Stromal cell of bone marrow (primary cell): ENCODE measurements at places on chromosomes 12 and 14.

- no peak for DNase-seq
Observed at GRCh38 chr14:46325157-46325556, 326.4 kb downstream of the RPL10L start.

DNA sequence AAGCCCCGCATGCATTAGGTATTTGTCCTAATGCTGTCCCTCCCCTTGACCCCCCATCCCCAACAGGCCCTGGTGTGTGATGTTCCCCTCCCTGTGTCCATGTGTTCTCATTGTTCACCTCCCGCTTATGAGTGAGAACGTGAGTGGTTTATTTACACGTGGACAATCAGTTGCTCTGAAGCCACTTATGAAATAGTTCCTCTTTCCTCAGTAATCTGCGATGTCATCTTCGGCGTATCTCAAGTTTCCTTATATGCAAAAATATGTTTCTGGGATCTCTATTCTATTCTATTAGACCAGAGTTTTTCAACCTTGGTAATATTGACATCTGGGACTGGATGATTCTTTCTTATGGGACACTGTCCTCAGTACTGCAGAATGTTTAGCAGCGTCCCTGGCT is 56.0 kb upstream of the DCD start:
- no peak for DNase-seq

- DNase-seq, result no peak
Observed at GRCh38 chr12:46493834-46494181, 121.2 kb upstream of the SLC38A2 start.

DNA sequence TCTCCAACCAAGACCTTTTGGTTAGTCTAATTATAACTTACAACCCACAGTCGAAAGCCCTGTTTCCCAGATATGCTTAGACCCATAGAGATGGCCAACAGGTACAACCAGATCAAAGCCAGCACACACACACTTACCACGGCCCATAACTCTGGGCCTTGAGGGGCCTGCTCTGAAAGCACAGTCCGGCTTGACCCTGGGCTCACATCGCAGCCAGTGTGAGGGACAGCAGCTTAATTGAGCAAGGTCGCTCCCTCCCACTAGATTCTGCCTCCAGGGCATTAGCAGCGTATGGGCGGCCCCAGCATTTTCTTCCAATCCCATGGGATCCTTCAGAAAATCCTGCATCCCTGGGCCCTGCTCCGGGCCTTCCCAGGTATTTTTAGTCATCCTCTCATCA is 157.4 kb upstream of the FKBP4 start:
- no peak for DNase-seq

GRCh38 chr14:35374263-35374712 is 30.3 kb downstream of the NFKBIA start:
- peak; percentile 97 for DNase-seq

GRCh38 chr12:18747895-18748294 is 10.0 kb downstream of the CAPZA3 start:
- DNase-seq, result peak; percentile 40

GRCh38 chr12:82527165-82527780 is 159.4 kb upstream of the TMTC2 start:
- peak; percentile 43 for DNase-seq

GRCh38 chr12:113903381-113903863 is 62.7 kb downstream of the RBM19 start:
- DNase-seq, result no peak

DNA sequence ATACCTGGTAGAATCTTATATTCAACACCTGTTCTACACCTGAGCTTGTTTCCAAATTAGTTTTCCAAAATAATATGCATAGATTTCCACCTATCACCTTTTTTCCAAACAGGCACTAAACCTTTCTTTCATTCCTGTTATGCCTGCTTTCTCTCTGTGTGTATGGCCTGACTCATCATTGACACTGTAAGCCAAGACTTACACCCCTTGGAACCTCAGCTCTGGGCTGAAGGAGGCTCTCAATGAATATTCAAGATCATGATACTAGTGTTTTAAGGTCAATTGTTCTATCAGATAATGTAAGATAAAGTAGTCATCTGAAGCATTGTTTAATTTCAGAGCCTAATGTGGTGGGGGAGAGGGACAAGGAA is 1193.3 kb downstream of the FLRT2 start:
- DNase-seq, result no peak

- DNase-seq, result no peak
Observed at GRCh38 chr12:115312901-115313300, 628.9 kb upstream of the TBX3 start.

DNA sequence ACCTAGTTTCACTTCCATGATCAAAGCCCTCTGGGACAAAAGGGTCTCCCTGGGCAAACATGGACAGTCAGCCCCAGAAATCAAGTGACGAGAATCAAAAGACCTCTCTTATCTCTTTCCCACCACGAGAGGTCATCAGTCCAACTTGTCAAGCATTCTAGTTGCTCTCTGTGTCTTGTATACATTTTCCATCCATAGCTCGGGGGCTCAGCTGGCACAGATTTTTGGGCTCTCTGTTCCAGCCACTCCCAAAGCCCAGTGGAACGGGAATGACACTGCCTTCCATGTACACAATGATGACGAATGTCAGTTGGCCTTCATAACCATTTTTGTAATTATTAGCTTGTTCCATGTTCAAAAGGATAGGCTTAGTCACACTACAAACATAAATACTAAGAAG is 29.7 kb downstream of the NOS1 start:
- DNase-seq, result no peak

DNA sequence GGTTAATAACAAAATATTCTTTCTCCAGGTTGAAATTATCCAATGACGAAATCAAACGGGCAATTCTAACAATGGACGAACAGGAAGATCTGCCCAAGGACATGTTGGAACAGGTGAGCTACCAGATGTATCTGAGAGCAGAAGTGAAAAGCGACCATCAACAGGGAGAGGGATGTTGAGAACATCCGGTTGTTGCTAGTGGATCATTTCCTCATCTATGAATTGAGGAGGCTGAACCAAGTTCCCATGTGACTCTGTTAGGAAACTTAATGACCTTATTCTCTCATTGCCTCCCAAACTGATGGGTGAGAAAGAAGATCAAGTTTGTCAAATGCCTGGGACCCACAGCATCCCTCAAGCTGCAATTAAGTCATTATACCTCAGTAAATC is 117.7 kb downstream of the GPR135 start:
- no peak for DNase-seq
